HepG2 (cell line): ENCODE measurements at places on chromosomes 11 and 22. TPM values are rescaled to one million over a fixed set of nuclear protein-coding genes. Genes with fewer than 3 reads are reported as not detected.
A peak's percentile ranks its signal among the peaks of the same experiment; 100 is the strongest.

The OR5A1 gene
- not detected in 2 replicates for total RNA-seq

The PAX6 gene
- total RNA-seq = 0.15 TPM in 1 of 2 replicates, not detected in the other

The PTPRJ gene
- 0.95 and 1.0 TPM in 2 replicates for total RNA-seq

GRCh38 chr11:34728609-34729008, 107.7 kb downstream of the EHF start:
- DNase-seq = no peak

GRCh38 chr11:64156235-64157011, 9.5 kb downstream of the MACROD1 start:
- peak; percentile 55 for DNase-seq

DNA sequence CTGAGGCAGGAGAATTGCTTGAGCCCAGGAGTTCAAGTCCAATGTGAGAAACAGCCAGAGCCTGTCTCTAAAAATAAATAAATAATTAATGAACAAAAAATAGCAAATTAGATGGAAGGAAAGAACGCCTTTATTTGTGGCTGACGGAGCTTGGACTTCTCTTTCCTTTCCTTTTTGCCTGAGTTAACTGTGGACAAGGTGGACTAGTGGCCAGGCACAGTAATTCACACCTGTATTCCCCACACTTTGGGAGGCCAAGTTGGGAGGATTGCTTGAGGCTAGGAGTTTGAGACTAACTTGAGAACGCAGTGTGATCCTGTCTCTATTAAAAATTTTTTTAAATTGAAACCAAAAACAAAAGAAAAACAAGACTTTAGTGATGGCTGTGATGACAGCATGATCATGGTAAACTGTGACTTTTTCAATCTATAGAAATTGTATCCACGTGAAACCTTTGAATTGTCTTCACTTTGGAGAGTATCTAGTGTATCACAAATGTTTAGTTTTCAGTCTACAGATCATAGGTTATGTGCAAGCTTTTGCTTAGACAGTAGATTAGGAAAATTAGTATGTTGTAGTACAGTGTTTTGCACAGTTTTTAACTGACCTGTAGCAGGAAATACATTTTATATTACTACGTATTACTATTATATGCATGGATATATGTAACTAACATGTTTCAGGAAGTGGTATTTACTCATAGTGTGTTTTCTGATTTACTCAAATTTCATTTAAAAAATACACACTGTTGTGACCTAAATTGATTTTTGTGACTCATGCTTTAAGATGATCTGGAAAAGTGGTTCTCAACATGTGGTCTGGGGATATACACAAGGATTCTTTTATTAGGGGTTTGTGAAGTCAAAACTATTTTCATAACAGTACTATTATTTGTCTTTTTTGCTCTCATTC, 42.1 kb downstream of the KDM2A start:
- no peak for DNase-seq

- no peak for DNase-seq
Measured at GRCh38 chr22:36864454-36865215, 3.8 kb downstream of the NCF4 start.
